Hematopoietic multipotent progenitor cell treated with erythropoietin and hydrocortisone succinate and interleukin-3 and kit ligand, for 4 days (in vitro differentiated cells): ENCODE measurements at places on chromosomes 3 and 15.
A peak's percentile ranks its signal among the peaks of the same experiment; 100 is the strongest.

- no peak for DNase-seq
Observed at GRCh38 chr3:4158329-4158728, 144.8 kb upstream of the SETMAR start.

DNA sequence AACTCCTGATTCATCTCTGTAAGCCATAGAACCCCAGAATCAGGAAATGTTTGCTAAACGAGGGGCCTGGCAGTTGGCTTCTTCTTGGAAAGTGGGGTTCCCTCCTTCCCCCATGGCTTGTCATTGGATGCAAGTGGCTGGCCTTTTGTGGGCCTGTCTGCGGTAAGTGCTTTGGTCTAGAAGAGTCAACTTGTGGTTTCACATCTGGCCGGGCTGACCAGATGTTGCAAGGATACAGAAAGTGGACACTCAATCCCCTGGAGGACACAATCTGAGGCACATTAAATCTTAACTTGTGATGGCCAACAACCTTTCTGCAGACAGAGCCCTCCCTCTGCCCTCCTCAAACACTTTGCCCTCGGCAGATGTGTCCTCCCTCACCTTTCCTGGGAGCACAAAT is 1.1 kb downstream of the FAH start:
- peak; percentile 52 for DNase-seq

DNA sequence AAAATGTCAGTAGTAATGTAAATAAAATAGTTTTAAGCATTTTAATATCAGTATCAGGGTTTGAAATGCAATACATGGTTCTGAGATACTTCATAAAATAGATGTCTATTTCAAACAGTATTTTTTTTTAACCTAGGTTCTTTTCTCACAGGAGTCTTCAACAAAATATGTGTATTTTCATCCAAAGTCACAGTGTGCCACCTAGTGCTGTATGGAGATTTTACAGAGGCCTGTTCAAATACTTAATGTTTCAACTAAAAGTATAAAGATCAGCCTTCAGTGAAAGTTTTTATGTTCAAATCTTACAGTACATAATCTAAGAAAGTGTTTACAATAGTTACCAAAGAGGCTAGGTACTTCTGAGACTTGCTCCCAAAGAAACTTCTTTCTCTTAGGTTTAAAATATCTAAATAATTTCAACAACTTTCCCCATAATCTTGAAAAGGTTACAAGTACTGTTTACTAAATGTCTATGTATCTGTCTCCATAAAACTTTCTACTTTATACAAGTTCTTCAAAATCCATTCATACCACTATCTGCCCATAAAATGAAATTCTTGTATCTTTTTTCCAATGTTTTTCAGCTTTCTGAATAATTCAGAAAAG is 38.3 kb downstream of the SCAPER start:
- peak; percentile 64 for DNase-seq

DNA sequence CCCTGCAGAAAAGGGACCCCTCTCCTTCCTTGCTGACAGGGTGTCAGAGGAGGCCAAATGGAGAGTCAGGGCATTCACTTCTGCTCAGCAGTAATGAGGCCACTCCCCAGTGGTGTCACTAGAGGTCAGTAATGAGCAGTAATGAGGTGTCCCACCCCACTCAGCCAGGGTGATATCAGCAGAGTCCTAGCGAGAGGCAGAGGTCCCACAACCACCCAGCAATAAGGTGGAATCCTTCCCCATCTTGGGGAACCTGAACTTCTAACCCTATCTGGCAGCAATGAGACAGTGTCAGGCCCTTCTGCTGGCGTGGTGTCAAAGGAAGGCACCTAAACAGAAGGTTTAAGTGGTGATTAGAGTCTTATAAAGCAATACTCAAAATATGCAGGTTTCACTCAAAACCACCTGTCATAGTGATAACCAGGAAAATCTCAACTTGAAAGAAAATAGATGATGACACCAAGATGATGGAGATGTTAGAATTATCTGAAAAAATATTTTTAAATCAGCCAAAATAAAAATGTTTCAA is 12.9 kb downstream of the OCA2 start:
- peak; percentile 85 for DNase-seq

- peak; percentile 75 for DNase-seq
Observed at GRCh38 chr3:14646589-14647413, 4.8 kb upstream of the CCDC174 start.
